T-helper 17 cell (primary cell): ENCODE measurements at places on chromosomes 6 and 20. TPM values are rescaled to one million over a fixed set of nuclear protein-coding genes. Genes with fewer than 3 reads are reported as not detected.

DNA sequence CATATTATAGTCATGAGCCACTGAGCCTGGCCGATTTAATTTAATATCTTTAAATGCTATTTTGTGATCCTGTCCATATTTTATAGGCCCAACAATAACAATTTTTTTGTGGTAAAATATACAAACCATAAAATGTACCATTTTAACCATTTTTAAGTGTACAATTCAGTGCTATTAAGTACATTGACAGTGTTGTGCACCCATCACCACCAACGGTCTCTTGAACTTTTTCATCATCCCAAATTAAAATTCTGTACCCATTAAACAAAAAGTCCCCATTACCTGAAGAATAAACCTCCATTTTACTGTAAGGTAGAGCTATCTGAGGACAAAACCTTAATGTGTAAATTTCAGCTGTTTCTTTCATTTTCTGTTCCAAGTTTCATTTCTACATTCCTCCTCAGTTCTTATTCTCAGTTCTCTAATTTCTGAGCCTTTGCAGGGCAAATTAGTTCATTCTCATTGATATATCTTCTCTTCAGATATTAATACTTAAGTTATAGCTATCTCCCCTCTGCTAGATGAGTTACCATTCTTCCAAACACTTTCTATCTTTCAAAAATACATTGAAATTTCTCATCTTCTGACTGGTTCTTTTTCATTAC, 10.3 kb downstream of the MTO1 start:
- H3K27ac ChIP-seq, result peak overlapping the region; percentile 90
- peaks cover 9% of the 10 kb centered on the region for H3K4me1 ChIP-seq
- no peaks in the 10 kb centered on the region for H3K27me3 ChIP-seq
- no peak for DNase-seq
- peaks cover 9% of the 10 kb centered on the region for H3K36me3 ChIP-seq

DNA sequence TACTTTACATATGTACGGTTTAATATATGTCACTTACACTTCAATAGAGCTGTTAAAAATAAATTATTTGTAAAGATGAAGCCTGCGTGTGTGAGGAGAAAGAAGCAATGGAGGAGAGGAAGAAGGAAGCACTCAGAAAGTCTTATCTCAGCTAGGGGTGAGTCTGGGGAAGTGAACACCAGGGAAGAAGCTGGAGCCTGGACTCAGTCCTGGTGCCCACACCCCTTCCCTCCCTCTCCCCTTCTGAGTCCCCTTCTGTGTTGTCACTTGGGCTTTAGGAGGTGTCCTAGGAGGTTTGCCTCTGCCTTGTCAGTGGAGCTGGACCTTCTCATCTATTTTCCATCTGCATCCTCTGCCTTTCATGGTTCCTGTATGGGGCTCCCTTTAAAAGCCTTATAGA, 1.9 kb downstream of the SIRPB2 start:
- no peak overlapping the region for H3K27ac ChIP-seq
- DNase-seq, result no peak
- H3K4me3 ChIP-seq, result no peak overlapping the region
- H3K27me3 ChIP-seq, result peaks cover 65% of the 10 kb centered on the region
- no peaks in the 10 kb centered on the region for H3K4me1 ChIP-seq

DNA sequence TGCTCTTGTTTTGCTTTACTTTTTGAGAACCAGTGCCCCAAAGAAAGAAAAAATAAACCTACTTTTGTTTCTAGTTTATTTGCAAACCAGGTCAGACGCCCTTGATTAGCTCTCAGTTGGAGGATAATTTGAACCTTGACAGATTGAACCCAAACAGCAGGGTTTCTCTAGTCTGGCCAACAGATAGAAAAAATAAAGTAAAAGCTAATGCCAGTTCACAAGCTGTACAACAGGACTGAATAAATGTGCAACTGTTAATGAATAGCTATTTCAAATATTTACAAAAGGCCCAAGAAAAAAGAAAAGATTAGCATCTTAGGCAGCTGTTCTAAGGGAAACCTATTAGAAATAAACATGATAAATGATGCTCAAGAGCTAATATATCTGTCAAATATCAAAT, 331.8 kb downstream of the CDKAL1 start:
- no peak for DNase-seq
- H3K27me3 ChIP-seq, result no peaks in the 10 kb centered on the region
- no peaks in the 10 kb centered on the region for H3K36me3 ChIP-seq
- H3K27ac ChIP-seq, result no peak overlapping the region
- no peaks in the 10 kb centered on the region for H3K4me1 ChIP-seq

GRCh38 chr6:8207191-8207868, 105.0 kb upstream of the EEF1E1 start:
- no peak overlapping the region for H3K4me3 ChIP-seq
- no peak for DNase-seq
- H3K4me1 ChIP-seq, result no peaks in the 10 kb centered on the region
- H3K27me3 ChIP-seq, result peaks cover 58% of the 10 kb centered on the region
- H3K27ac ChIP-seq, result no peak overlapping the region
- H3K36me3 ChIP-seq, result no peaks in the 10 kb centered on the region

The TRIM10 gene
- not detected for total RNA-seq

The CCR6 gene
- total RNA-seq, result 57.4 TPM

The TBXT gene
- not detected for total RNA-seq

The NUP43 gene
- total RNA-seq, result 16.3 TPM

The KIAA1755 gene
- not detected for total RNA-seq
